NCI-H1694 treated with DMSO at 0.1 percent for 48 hours (cell line): ENCODE measurements at places on chromosomes 6 and 20.

- no peak for DNase-seq
Measured at GRCh38 chr6:36118550-36119107, 11.7 kb upstream of the MAPK13 start.

GRCh38 chr20:35767683-35768481, 3.9 kb upstream of the PHF20 start:
- no peak for DNase-seq

DNA sequence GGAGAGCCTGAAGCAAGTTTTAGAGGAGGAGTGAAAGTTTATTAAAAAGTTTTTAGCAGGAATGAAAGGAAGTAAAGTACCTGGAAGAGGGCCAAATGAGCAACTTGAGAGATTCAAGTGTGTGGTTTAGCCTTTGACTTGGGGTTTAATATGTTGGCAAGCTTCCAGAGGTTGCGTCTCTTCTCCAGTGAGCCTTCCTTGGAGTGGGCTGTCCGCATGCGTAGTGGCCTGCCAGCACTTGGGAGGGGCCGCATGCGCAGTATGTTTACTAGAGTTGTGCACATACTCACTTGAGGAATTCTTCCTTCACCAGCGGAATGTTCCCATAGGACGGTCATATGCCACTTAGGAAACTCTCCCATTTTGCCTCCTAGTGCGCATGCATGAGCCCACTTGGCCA, 235.2 kb downstream of the ALDH8A1 start:
- no peak for DNase-seq

DNA sequence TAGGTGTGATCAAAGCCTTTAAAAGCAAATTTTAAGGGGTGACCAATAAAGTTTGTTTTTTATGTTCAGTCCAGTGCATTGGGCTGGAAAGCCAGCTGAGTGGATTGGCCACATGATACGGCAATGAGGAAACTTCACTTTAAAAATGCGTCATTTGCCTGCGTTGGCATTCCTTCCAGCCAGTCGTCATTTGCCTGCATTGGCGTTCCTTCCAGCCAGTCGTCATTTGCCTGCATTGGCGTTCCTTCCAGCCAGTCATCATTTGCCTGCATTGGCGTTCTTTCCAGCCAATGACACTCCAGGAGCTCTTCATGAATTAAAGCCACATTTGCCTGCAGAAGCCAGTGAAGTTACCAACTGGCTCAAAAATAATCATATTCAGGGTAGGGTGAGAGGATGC, 378.6 kb downstream of the SMOC2 start:
- no peak for DNase-seq

DNA sequence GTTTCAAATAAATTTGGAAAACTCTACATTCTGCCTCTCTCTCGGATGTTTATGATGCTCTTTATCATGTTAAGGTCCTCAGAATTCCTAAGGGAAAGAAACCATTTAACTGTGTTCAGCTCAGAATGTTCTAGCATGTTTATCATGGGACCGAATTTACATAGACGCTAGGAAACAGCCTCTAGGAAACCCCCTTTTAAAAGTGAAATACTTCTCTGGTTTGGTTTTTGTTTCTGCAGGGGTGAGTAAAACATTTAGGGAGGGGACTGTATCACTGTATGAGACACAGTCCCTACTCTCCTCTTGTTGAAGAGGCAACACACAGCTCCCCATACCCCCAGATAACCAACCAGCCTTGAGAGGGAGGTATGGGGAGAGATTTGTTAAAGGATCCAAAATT, 267.6 kb upstream of the SUPT3H start:
- DNase-seq, result no peak

- DNase-seq, result no peak
Measured at GRCh38 chr6:159075506-159076228, 30.9 kb upstream of the TAGAP start.

DNA sequence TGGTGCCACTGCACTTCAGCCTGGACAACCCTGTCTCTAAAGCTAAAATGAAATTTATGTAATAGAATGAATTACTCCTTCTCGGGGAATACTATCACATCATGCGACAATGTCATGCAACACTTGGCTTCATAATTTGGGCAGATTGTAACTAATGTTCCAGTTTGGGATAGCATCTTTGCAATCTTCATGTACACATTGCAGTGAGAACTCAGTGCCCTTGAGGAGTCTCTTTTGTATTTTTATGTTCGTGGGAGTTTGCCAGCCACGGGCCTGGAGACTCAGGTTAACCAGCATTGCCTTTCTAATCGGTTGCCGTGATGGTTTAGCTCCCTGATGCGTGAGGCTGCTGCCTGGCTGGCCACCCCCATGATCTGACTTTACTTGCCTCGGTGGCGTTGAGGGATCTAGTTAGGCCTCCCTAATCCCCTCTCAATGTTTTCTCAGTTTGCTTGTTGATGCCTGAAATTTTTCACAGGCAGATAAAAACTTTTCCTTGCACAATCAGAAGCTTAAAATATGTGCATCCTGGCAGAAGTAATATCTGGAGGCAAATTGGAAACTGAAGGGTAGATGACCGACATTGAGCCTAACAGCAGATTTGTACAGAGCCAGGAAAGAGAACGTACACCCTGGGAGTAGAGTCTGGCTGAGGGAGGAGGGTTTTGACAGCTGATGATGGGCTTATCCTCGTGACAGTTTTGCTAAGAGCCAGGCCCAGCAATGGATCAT, 2.4 kb downstream of the GMPR start:
- no peak for DNase-seq

- no peak for DNase-seq
Measured at GRCh38 chr20:35610833-35611427, 4.7 kb upstream of the SPAG4 start.

DNA sequence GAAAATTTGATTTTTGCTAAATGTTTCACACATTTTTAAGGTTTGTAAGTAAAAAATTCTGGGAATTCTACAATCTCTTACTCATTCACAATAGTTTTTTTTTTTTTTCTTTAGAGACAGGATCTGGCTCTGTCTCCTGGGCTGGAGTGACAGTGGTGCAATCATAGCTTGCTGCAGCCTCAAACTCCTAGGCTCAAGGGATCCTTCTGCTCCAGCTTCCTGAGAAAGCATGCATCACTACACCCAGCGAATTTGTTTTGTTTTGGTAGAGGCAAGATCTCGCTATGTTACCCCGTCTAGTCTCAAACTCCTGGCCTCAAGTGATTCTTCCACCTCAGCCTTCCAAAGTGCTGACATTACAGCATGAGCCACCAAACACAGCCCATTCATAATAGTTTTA, 232.8 kb downstream of the GJA1 start:
- DNase-seq, result no peak

DNA sequence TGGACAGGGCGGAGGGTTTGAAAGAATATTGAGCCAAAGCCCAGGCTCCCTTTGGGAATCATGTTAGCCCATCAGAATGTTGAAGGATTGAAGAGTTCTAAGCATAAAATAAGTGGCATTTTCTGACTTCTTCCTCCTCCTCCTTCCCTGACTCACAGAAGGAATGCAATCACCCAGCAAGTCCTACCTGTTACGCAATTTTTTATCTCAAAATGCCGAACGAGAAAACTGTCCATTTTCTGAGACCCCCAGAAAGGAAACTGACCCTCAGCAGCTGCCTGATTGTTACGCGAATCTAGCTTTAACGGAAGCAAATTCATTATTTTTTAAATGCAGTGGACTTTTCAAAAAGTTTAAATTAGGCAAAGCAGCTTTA, 4.7 kb upstream of the DNAJC5 start:
- DNase-seq, result no peak

DNA sequence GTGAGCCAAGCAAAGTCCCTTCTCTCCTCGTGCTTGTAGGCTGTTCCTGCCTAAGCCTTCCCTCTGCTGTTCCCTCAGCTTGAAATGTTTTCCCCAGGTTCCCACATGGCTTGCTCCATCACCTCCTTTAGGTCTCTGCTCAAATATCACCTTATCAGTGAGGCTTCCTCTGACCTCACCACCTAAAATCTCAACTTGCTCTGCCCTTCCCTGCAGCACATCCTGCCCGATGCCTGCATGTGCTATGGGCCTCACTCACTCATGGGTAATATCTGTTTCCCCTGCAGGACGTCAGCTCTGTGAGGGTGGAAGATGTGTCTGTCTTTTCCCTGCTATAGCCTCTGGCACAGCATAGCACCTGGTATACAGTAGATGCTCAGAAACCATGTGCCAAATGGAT, 29.9 kb upstream of the FKBP1A start:
- DNase-seq, result no peak

GRCh38 chr20:24649787-24650490, 180.5 kb downstream of the SYNDIG1 start:
- DNase-seq, result no peak

DNA sequence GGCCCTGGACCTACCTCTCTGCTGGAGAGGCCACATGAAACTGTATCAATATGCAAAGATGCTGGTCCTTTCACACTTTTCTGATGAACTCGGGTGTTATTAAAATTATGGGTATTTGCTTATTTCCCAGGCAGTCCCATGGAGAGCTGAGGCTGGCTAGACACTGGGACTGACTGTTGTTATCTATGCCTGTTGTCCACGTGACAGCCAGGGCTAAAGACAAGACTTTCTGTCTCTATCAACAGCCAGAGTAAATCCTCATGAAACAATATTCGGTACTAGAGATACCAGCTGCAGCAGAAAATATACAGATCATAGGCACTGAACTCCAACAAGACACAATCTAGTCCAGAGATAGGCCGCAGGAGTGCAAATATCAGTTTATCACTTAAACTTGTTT, 236.4 kb downstream of the FOXA2 start:
- no peak for DNase-seq

DNA sequence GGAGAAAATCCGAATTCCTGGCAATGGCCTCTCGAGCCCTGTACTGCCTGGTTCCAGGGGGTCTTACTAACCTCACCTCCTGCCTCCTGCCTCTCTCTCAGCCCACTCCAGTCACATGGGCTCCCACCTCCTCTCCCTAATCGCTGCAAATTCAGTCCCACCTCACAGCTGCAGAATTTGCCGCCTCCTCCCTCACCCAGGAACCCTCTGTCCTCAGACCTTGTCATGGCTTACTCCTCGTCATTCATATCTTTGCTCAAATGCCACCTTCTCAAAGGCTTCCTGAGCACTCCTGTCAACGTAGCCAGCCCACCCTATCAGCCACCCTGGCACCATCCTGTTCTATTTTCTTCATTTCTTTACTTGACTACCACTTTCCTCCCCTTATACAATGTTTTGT, 89.0 kb downstream of the SLC2A10 start:
- DNase-seq, result no peak

GRCh38 chr6:122014961-122015360, 384.5 kb upstream of the HSF2 start:
- no peak for DNase-seq

DNA sequence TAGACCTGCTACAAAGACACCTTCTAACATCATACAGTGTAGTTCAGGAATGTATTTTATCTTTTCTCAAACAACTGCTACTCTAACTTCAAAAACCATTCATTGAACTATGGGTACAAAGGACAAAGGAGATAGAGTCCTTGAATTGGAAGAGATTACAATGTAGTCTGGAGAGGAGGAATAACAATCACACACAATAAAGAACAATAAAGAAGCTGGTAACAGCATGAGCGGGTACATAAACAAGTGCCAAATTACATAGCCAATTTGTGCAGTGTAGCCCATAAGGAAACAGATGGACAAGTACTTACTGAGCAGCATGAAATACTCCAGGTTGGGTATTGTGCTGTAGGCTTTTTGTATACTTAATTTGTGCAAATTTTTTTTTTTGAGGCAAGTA, 44.3 kb downstream of the OSTM1 start:
- peak; percentile 31 for DNase-seq

DNA sequence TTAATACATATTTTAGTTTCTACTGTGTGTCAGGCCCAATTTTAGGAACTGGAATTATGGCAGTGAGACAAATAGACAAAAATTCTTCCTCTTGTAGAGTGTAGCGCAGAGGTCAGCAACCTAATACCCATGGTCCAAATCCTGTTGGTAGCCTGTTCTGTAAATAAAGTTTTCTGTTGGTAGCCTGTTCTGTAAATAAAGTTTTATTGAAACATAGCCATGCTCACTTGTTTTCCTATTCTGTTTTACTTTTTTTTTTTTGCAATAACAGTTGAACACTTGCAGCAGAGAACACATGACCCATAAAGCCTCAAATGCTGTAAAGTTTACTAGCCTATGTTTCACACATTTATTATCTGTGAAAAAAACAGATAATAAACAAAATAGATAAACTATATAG, 87.9 kb downstream of the SCAF8 start:
- no peak for DNase-seq

DNA sequence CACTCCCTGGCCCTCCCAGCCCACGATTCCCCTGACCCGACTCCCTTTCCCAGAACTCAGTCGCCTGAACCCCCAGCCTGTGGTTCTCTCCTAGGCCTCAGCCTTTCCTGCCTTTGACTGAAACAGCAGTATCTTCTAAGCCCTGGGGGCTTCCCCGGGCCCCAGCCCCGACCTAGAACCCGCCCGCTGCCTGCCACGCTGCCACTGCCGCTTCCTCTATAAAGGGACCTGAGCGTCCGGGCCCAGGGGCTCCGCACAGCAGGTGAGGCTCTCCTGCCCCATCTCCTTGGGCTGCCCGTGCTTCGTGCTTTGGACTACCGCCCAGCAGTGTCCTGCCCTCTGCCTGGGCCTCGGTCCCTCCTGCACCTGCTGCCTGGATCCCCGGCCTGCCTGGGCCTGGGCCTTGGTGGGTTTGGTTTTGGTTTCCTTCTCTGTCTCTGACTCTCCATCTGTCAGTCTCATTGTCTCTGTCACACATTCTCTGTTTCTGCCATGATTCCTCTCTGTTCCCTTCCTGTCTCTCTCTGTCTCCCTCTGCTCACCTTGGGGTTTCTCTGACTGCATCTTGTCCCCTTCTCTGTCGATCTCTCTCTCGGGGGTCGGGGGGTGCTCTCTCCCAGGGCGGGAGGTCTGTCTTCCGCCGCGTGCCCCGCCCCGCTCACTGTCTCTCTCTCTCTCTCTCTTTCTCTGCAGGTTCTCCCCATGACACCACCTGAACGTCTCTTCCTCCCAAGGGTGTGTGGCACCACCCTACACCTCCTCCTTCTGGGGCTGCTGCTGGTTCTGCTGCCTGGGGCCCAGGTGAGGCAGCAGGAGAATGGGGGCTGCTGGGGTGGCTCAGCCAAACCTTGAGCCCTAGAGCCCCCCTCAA, at the start of gene LTA:
TSS of gene LTA (plus strand) at position 249 of the 871 bp plus-strand sequence. CDS start at position 703, 454 bp downstream.
- no peak for DNase-seq

GRCh38 chr20:9744551-9744950, 94.3 kb downstream of the PAK5 start:
- no peak for DNase-seq

DNA sequence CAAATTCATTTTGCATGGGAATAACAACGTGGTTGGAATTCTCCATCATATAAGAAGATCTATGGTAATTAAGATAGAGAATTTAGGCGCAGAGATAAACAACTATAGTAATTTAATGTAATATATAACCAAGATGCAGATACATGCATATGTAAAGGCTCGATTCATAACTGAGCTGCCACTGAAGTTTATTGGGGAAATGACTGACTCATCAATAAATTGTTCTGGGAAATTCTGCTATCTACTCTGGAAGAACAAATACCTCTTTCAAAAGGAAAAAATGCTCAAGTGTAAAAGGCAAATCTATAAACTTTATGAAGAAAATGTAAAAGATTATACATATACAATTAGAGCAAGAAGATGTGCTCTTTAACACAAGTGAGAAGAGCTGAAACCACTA, 596.4 kb downstream of the MMUT start:
- no peak for DNase-seq
